ENCODE measurements at places on chromosomes 12 and 14. TPM values are rescaled to one million over a fixed set of nuclear protein-coding genes. Genes with fewer than 3 reads are reported as not detected.
A peak's percentile ranks its signal among the peaks of the same experiment; 100 is the strongest.

SCFD1 gene
- total RNA-seq: 75.9 TPM

IGFBP6 gene
- not detected for total RNA-seq

GRCh38 chr14:91361233-91361811 is 56.3 kb downstream of the CCDC88C start:
- peak; percentile 53 for DNase-seq
- no peaks in the 10 kb centered on the region for H3K36me3 ChIP-seq
- H3K27ac ChIP-seq: peak overlapping the region; percentile 87
- H3K4me1 ChIP-seq: peaks cover 43% of the 10 kb centered on the region

DNA sequence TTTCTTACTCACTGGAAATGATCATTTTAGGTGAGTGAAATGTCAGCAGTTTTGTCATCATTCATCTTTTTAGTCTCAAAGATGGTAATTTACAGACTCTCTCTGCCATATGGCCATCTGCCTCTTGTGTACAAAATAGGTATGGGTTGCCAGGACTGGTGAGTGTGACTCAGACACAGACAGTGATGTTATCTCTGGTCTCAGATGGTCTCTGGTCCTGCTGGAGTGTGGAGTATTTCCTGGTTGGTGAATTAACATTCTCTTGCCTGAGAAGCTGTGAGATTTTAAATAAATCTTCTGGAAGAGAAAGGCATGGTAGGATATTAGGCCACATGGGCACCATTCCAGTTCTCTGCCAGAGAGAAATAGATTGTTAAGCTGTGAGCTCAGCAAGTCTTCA is 207.0 kb downstream of the ATP23 start:
- no peak overlapping the region for H3K27ac ChIP-seq
- peaks cover 5% of the 10 kb centered on the region for H3K27me3 ChIP-seq
- no peaks in the 10 kb centered on the region for H3K4me1 ChIP-seq
- DNase-seq: no peak
- H3K36me3 ChIP-seq: no peaks in the 10 kb centered on the region

DNA sequence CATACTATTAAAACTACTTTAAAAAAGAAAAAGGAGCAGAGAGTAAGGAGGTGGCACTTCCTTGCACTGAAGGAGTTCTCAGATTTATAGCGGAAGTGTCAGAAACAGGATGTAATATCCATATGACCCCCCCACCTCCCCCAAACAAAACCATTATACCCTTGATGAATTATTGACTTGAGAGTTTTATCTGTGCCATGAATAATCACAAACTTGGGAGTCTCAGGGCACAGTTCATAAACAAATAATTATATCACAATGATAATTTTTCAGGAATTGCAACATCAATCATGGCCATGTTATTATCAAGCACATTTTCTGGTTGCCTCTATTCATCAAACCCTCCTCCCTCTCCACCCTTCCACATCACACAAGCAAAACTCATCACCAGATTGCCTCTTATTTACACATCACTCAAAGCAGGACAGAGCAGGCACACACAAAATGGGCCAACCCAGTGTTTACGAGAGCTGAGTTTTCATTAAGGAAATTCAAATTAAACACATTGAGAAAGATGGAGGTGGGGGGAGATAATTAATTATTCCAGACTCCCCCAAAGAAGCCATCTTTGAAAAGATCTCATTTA is 141.4 kb downstream of the EGLN3 start:
- no peak overlapping the region for H3K4me3 ChIP-seq
- no peak overlapping the region for H3K27ac ChIP-seq
- DNase-seq: no peak
- H3K36me3 ChIP-seq: no peaks in the 10 kb centered on the region
- H3K4me1 ChIP-seq: no peaks in the 10 kb centered on the region

- no peaks in the 10 kb centered on the region for H3K4me1 ChIP-seq
- no peak overlapping the region for H3K4me3 ChIP-seq
- no peak overlapping the region for H3K27ac ChIP-seq
- H3K36me3 ChIP-seq: no peaks in the 10 kb centered on the region
- H3K27me3 ChIP-seq: no peaks in the 10 kb centered on the region
Measured at GRCh38 chr14:98298481-98299244, 973.3 kb downstream of the BCL11B start.

- H3K4me1 ChIP-seq: no peaks in the 10 kb centered on the region
- no peaks in the 10 kb centered on the region for H3K27me3 ChIP-seq
- H3K27ac ChIP-seq: no peak overlapping the region
- H3K36me3 ChIP-seq: peaks cover 4% of the 10 kb centered on the region
- H3K4me3 ChIP-seq: no peak overlapping the region
Measured at GRCh38 chr14:38469156-38469555, 213.3 kb upstream of the CLEC14A start.
